AG04450 (cell line): ENCODE measurements at places on chromosomes 16 and 17.

DNA sequence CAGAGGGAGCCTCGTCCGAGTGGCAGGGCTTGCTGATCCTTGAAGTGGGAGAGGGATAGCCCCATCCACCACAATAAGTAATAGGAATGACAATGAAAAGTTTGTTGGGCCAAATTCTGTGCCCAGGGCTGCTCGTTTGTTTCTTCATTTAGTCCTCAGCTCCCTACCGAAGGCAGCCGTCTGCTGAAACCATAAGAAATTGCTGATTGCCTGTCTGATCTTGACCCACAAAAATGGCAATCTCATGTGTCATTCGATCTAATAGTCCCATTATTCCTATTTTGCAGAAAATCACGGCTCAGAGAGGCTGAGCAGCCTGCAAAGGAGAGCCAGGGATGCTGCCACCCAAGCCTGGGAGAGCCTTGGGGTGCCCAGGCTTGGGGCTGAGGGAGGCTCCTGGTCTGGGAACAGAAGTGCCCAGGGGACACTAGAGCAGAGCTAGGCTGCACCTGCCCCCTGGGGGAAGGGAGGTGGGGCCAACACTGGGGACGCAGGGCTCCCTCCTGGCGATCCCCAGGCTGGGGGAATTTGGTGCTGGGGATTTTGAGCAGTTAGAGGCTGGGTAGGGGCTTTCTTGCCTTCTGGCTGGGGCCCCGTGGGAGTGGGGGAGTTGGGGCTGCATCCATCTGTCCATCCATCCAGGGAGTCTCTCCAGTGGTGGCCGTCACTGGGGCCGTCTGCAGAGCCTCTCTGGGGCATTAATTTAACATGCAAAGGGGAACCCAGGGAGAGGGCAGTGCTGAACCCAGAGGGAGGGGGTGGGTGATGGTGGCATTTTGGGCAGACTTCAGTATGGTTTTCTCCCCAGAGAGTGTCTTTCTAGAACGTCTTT lies 53.5 kb downstream of the SOCS1 start:
- no peak for DNase-seq

DNA sequence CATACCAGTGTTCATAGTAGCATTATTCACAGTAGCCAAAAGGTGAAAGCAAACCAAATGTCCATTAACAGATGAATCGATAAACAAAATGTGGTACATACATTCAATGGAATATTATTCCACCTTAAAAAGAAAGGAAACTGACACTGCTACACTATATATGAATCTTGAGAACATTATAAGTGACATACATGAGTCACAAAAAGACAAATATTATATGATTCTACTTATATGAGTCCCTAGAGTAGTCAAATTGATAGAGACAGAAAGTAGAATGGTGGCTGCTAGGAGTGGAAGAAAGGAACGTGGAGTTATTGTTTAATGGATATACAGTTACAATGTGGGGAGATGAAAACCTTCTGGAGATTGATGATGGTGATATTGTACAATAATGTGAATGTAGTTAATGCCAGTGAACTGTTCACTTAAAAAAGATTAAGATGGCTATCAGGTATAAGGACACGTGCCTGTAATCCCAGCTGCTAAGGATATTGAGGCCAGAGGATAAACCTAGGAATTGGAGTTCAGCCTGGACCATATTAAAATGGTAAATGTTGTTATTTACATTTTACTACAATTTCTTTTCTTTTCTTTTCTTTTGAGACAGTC lies 20.2 kb upstream of the TRIM37 start:
- DNase-seq: no peak

DNA sequence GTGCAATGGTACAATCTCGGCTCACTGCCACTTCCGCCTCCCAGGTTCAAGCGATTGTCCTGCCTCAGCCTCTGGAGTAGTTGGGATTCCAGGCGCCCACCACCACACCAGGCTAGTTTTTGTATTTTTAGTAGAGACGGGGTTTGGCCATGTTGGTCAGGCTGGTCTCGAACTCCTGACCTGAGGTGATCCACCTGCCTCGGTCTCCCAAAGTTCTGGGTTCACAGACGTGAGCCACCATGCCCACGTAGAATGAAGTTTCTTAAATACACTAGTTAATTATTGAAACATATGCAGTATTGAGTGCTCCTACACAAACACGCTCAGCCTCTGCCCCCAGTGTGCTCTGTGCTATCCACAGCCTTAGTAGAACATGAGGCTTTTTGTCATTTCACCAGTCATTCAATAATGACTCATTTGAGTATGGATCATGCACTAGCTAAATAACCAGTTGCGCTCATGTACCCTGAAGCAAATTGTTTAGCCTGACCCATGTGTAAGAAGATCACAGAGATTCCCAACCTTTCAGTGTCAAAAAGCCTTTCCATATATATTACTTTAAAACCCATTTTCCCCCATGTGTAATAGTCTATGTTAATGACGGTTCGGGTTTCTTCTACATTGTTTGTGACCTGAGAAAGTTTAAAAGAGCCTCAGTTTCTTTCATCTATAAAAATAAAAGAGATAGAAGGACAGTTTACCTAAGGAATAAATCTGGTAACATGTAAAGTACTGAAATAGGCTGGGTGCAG lies 49.7 kb downstream of the TUBD1 start:
- DNase-seq: peak; percentile 88

DNA sequence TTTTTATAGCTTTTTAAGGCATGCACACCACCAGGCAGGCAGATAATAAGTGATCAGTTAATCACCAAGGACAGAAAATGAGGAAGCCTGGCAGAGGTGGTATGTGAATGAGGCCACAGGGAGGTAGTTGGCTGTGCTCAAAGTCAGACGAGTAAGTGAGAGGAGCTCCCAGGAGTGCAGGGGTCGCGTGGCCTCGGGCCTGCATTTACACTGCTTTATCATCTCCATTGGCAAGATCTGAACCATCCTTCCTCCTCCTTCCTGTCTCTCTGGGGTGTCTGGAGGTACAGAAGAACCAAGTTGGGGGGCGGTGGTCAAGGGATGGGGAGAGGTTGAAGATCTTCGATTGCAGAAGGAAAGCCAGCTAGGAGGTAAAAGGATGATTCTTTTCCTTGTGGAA lies 320.1 kb downstream of the SOX9 start:
- no peak for DNase-seq

GRCh38 chr16:84739349-84740124 lies 39.7 kb downstream of the USP10 start:
- DNase-seq: peak; percentile 54

DNA sequence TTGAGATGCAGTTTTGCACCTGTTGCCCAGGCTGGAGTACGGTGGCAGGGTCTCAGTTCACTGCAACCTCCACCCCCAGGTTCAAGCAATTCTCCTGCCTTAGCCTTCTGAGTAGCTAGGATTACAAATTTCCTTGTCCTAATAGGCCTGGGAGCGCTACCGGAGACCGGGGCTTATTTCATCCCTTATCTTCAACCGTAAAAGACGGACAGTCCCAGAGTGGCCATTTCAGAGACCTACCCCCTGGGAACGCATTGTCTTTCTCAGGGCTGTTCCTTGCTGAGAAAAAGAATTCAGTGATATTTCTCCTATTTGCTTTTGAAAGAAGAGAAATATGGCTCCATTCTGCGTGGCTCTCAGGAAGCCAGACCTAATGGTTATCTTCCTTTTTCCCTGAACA lies 39.6 kb upstream of the GINS3 start:
- DNase-seq: no peak

- no peak for DNase-seq
These were observed 40.6 kb upstream of the CPNE2 start for GRCh38 chr16:57051696-57052228.

GRCh38 chr16:78815713-78816112 lies 716.3 kb downstream of the WWOX start:
- DNase-seq: no peak

DNA sequence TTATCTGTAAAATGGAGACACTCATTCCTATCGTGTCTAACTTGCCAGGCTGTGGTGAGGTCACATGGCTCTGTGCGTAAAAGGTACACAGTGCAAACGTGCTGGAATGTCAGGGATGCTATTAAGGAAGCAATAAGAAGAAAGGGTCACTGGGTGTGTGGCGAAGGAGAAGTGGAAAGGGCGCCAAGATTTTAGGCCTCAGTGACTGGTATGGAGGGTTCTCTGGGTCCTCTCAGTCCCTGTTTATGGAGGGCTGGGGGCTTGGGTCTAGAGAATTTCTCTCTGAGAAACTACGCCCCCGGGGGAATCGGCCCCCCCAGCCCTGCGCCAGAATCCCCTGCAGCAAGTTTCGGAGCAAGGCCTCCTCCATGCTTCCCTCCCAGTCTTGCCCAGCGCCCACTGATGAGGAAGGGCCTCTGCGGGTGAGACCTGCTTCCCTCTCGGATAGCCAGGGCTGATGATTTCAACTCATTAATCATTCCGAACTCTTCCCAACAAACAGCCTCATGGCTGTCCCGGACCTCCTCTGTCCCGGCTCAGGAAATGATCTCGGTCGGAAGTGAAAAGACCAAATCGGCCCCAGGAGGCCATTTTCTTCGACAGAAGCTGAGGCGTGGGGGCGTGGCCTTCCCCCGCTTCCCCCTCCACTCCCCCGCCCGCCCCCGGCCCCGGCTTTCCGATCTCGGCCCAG lies 1.2 kb upstream of the HEXIM1 start:
- no peak for DNase-seq

GRCh38 chr16:497258-497657 lies 30.3 kb upstream of the CAPN15 start:
- DNase-seq: no peak

DNA sequence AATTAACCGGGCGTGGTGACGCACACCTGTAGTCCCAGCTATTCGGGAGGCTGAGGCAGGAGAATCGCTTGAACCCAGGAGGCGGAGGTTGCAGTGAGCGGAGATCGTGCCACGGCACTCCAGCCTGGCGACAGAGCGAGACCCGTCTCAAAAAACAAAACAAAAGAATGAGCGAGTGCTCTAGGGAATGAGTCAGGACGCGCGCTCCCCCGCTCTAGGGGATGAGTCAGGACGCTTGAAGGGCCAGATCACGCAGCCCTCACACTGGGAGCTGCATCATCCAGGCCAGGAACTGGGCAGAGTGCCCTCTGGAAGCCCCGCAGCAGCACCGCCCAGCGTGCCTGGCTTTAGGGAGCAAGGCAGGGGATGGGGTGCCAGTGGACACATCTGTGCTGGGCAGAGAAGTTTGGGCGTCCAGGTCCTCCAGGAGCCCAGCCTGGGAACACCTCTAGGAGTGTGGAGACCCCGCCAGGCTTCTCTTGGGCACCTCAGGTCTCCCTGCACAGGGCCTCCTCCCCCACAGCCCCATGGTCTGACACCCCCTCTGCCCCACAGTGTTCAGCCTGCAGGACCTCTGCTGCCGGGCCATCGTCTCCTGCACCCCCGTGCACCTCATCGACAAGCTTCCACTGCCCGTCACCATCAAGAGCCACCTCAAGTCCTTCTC lies 3.9 kb upstream of the WFIKKN1 start:
- peak; percentile 91 for DNase-seq

GRCh38 chr17:72422505-72423285 lies 301.9 kb downstream of the SOX9 start:
- peak; percentile 10 for DNase-seq

GRCh38 chr17:14737984-14738651 lies 437.2 kb downstream of the HS3ST3B1 start:
- peak; percentile 84 for DNase-seq

- DNase-seq: peak; percentile 84
These were observed 46.2 kb downstream of the TUBD1 start for GRCh38 chr17:59846394-59847165.

DNA sequence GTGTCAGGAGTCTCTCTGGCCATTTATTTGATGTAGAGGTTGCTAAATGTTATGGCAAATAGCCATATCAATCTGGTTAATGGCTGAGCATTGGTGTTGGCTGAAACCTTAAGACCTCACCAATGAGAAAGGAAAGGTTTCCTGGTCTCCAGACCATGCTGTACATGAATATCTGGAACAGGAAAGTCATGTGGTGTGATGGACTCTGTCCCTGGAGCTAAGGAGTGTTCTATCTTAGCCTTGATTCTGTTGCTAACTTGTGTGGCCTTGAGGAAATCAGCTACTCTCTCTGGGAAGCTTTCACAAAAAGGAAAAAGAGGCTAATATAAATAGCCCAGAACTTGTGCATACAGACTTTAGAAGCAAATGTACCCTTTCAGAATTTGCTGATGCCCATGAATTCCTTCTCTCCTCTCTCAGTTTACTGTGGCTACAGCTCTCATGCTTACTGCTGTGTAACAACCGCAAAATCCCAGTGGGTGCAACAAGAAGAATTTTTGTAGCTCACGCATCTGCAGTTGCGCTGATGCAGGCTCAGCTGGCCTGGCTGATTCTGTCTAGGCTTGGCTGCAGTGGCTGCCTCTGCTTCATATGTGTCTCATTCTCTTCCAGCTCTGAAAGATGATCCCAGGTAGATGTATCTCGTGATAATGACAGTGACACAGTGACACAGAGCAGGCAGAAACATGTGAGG lies 287.5 kb downstream of the NPIPA8 start:
- no peak for DNase-seq

GRCh38 chr16:89359264-89360147 lies 130.9 kb downstream of the ANKRD11 start:
- DNase-seq: no peak

- DNase-seq: no peak
These were observed 15.9 kb upstream of the TBX2 start for GRCh38 chr17:61383689-61384201.

DNA sequence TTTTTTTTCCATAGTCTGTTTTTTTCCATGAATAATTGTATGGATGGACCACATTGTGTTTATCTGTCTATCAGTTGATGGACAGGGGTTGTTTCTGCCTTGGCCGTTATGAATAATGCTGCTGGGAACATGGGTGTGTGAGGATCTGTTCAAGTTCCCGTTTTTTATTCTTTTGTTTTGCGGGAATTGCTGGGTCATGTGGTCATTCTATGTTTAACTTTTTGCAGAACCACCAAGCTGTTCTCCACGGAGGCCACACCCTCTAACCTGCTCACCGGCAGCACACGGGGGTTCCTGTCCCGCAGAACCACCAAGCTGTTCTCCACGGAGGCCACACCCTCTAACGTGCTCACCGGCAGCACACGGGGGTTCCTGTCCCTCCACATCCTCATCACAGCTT lies 5.9 kb upstream of the MSLN start:
- no peak for DNase-seq

- DNase-seq: no peak
These were observed 4.4 kb downstream of the PGAP3 start for GRCh38 chr17:39683295-39683939.

DNA sequence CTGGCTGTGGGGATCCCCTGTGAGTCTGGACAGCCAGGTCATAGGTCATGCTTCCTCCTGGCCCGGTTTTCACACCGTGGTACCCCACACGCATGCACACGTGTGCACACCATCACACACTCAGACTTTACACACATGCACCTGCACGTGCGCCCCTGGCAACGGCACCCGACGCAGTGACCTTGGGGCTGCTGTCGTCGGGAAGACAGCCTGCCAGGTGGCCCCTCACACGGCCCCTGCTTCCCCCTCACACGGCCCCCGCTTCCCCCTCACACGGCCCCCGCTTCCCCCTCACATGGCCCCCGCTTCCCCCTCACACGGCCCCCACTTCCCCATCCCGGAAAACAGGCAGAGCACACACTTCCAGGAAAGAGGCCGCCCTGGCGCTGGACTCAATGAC lies 45.1 kb downstream of the CBFA2T3 start:
- no peak for DNase-seq

DNA sequence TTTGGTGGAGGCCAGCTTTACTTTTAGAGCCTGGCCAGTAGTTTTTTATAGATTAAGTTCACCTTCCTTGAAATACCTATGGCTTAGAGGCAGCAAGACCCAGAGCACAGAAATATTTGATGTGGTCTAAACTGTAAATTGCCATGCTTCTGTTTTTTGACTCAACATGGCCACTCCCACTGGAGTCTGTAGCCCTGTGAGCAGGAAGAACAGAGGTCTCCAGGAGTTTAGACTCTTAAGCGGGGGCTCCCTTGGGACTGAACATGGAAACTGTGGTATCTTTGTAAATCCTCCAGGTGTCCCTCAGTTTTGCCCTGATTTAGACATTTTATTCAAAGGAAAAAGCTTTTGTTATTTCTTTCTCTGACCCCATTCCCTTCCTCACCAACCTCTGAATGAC lies 145.6 kb downstream of the FTO start:
- no peak for DNase-seq
